CD4-positive, alpha-beta T cell treated with Interleukin-6 for 4 hours (primary cell): ENCODE measurements at places on chromosomes 7 and 10.

- no peak for DNase-seq
Observed at GRCh38 chr7:156842740-156843140, 50.2 kb downstream of the LMBR1 start.

GRCh38 chr7:42210333-42210732 is 26.7 kb downstream of the GLI3 start:
- DNase-seq, result no peak

DNA sequence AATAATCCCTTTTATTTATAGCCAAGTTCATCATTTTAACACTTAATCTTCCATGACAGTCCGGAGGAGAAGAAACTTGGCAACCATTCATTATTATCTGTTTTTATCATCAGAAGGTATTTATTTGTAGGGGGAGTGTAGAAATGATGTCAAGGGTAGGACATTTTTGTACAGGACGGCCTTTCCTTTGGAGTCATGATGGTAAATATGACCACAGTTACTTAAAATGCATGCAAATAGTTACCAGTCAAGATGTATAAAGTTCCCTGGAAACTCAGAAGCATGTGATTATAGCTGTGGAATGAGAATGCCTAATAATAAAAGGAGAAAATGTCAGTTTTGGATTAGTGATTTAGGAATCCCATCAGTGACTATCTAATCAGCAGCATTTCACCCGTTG is 183.1 kb upstream of the PRPS1L1 start:
- no peak for DNase-seq

GRCh38 chr7:156533964-156534363 is 106.6 kb upstream of the RNF32 start:
- no peak for DNase-seq

DNA sequence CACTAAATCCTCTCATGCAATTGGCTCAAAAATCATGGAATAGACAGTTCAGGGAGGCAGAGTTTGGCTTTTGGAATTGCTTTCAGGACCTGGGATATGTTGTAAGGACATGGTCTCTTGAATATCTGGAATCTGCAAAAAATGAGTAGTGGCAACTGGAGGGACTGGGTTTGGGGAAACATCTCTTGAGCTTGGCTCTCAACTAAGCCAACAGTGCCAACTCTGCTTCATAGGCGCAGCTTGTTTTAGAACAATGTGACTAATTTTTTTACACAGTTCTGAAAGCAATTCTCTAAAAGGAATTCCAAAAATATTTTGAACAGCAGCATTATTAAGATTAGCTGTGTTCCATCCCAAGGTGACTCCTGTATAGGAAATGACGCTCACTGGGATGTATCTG is 121.5 kb upstream of the DPP6 start:
- no peak for DNase-seq

GRCh38 chr7:229184-229964 is 37.0 kb downstream of the FAM20C start:
- no peak for DNase-seq

GRCh38 chr7:42227936-42228591 is 8.9 kb downstream of the GLI3 start:
- no peak for DNase-seq

GRCh38 chr10:79335094-79335469 is 12.2 kb upstream of the PPIF start:
- DNase-seq, result no peak

DNA sequence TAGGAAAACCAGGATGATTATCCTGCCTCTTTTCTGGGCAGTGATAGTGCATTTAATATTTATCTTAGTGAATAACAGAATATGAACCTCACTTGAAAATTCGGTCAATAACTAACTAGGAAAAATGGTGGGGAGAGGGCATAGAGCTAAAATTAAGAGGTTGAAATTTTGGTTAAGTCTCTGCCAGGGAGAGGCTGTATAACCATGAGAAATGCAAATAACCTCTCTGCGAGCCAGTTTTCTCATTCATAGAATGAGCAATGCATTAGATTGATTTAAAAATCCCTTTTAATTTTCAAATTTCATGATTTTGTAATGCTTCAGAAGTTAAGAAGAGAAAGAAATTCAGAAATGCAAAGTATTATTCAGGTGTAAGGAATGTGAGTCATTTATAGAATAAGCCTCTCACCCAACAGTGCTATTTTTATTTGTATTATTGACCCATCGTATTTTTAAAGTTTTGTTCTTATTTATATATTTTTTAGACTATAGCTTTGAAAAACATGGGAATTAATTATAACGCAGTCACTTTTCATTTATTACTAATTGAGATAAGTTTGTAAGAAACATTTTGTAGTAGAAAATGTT is 104.7 kb downstream of the PHF14 start:
- no peak for DNase-seq

- DNase-seq, result no peak
Observed at GRCh38 chr7:19102884-19103283, 14.6 kb downstream of the TWIST1 start.

DNA sequence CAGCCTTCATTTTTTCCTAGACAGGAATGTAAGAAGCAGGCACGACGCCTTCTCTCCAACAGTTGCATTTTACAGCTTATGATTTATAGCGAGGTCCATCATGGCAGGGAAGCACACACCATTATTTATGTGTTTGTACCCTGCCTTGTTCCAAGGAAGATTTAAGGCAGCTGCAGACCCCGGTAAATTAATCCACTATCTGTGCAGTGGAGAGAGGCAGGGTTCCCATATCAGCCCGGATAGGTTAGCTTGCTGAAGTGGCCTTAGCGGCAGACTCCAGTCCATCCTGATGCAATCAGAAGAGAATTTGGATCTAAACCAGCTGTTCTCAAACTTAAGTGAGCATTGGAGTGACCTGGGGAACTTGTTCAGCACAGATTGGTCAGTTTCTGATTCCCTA is 359.4 kb downstream of the GALNT17 start:
- no peak for DNase-seq

DNA sequence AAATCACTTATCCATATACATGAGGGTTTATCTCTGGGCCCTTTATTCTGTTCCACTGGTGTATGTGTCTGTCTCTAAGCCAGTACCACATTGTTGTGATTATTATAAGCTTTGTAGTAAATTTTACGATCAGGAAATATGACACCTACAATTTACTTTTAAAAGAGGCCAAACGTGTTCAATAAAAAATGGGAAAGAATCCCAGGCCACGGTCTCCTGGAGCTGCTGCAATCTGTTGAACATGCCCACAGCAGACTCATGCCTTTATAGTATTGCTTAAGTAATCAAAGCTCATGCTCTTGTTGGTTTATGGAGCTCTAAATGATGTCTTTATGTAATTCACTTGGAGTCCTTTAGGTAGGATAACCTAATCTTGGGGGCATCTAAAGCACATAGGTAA is 273.0 kb downstream of the ZMYND11 start:
- no peak for DNase-seq

GRCh38 chr10:99958302-99958701 is 51.4 kb downstream of the DNMBP start:
- no peak for DNase-seq

- no peak for DNase-seq
Observed at GRCh38 chr7:100588438-100588837, 2.3 kb downstream of the FBXO24 start.

DNA sequence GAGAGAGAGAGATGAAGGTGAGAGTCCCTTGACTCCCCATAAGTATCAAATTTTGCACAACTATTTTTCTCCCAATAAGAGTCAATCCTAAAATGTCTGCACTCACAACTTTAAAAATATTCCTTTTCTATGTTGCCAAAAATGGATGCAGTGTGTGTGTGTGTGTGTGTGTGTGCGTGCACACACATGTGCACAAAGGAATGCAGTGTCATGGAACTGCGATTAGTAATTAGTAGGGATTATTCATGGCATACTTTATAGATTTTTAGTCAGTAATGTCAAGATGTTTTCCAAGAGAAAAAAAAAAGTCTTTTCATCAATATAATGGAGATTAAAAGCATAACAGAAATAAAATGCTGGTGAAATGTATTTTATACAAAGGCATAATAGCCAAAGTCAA is 179.1 kb upstream of the LRRTM3 start:
- no peak for DNase-seq

GRCh38 chr7:23335621-23336020 is 36.5 kb downstream of the MALSU1 start:
- no peak for DNase-seq

DNA sequence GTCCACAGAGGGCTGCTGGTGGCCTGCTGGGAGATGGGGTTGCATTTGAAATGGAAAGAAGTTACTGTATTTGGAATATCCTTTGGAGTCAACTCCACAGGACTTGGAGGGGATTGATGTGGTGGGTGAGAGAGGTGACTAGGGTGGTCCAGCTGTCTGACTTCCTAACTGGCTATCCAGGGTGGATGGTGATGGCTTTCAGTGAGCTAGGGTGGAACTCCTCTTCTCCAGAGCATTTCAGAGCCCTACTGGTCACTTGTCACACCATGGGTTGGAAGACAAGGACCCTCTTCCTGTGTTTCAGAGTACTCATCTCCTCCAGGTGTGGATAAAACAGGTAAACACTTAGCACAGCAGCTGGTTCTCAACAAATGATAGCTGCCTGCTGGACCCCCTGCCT is 3.3 kb upstream of the ADAMTS14 start:
- DNase-seq, result no peak

DNA sequence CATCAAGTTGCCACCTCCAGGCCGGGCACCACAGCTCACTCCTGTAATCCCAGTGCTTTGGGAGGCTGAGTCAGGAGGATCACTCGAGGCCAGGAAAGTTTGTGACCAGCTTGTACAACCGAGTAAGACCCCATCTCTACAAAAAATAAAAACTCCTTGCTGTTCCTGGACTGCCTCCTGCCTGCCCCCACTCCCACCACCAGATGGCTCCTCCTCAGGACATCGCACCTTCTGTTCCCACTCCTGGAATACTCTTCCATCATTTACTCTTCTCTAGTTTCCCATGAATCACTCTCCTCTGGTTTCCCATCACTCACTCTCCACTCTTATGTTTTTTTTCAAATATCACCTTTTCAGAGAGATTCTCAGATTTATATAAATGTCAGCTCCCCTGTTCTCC is 540.7 kb downstream of the CALN1 start:
- DNase-seq, result no peak

DNA sequence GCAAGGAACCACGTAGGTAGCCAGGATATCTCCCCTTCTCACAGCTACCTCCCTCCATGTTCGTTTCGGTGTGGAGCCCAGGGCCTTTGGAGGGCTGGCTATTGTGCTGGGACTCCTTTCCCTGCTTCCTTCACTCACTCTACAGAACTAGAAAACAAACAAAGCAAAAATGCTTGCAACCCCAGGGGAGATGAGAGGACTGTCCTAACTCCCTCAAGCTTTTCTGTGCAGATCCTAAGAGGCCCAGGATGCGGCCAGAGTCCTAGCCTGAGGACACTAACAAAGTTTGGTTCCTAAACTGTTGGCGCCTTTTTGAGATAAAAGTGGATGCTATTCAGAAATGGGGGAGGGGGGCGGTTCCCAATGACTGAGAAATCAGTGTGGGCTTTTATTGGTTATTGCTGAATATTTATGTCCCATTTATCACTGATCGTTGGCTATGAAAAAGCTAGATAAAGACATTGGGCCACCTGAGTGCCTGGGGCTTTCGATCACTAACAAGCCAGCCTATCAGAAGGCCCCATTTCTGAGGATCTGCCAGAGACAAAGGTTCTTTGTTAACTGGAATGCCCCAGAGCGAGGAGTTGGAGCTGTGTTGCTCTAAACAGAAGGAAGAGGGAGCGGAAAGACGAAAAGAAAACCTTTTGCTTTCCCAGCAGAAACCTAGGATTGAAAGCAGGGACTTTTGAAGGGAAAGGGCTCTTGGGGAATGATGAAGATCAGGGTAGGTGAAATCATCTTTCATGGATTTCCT is 95.2 kb upstream of the EGR2 start:
- DNase-seq, result no peak
